ENCODE measurements at places on chromosomes 1 and 21.

GRCh38 chr21:16592381-16592780, 862.6 kb downstream of the USP25 start:
- DNase-seq: no peak

- no peak for DNase-seq
Observed at GRCh38 chr1:35431173-35431599, 126.0 kb downstream of the KIAA0319L start.

DNA sequence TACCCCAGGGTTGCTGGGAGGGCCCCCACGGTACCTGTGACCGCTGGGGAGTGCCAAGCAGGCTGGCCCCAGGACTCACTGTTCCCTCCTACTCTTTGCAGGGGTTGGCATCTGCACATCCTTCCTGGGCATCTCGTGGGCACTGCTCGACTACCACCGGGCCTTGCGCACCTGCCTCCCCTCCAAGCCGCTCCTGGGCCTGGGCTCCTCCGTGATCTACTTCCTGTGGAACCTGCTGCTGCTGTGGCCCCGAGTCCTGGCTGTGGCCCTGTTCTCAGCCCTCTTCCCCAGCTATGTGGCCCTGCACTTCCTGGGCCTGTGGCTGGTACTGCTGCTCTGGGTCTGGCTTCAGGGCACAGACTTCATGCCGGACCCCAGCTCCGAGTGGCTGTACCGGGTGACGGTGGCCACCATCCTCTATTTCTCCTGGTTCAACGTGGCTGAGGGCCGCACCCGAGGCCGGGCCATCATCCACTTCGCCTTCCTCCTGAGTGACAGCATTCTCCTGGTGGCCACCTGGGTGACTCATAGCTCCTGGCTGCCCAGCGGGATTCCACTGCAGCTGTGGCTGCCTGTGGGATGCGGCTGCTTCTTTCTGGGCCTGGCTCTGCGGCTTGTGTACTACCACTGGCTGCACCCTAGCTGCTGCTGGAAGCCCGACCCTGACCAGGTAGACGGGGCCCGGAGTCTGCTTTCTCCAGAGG, 6.8 kb downstream of the XKR8 start:
- DNase-seq: no peak

DNA sequence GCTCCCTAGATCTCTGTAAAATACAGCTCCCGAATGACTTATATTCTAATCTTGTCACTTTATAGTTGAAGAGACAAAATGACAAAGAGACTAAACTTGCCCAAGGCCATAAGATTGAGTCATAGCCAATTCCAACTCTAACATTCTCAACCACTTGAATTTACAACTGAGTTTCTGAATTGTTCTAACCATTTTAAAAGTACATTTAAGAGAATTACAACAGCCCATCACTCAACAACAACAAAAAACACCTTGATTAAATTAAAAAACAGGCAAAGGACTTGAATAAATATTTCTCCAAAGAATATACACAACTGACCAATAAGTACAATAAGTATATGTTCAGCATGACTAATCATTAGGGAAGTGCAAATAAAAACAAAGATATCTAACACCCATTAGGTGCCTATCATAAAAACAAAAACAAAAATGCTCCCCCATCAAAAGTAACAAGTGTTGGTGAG, 8.7 kb upstream of the ADCY10 start:
- no peak for DNase-seq

GRCh38 chr1:232676307-232676706, 46.4 kb upstream of the SIPA1L2 start:
- no peak for DNase-seq

DNA sequence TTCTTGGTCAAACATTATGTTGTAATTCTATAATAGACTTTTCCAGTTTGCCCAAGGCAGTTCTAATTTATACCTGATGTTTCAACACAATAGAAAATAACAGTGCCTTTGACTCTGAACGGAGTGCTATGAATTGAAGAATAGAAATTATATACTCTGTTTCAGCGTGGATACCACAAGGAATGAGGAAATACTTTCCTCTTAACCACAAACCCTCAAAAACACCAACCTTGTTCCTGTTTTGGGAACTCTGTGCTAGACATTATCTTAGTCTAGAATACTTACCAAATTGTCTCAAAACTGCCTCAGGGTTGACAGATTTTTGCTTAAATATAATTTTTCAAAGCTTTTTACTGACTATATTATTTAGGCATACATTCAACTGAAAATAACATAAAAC, 1629.3 kb downstream of the MRPL39 start:
- DNase-seq: no peak

- no peak for DNase-seq
Observed at GRCh38 chr1:228205526-228206436, 2.1 kb upstream of the OBSCN start.

GRCh38 chr21:42574234-42575027, 60.8 kb downstream of the SLC37A1 start:
- DNase-seq: no peak

DNA sequence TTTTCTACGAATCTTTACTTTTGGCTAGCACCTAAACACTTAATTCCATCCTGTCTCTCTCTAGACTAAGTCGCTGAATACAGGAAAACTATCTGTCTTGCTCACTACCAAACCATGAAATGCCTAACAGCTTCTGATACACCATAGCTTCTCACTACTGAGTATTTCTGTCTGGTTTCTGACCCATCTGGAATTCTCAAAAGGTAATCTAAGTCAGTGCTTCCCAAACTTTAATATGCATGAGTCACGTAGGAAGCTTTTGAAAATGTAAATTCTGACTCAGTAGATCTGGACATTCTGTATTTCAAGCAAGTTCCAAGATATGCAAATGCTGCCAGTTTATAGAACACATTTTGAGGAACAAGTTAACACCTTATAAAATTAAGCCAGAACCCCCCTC, 9.2 kb upstream of the OVGP1 start:
- DNase-seq: no peak

DNA sequence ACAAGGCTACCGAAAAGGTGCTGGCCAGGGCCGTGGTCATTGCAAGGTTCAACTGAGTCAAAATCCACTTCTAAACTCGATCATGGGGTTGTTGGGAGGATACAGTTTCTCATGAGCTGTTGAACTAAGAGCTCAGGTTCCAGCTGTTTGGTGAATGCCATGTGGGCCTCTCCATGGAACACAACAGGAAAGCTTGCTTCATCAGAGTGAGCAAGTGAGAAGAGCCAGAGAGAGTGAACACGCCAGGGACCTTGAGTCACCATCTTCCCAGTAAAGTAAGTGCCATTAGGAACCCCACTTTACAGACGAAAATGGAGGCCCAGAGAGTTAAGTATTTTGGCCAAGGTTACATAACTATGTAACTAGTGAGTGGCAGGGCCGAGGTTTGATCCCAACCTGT, 475.1 kb upstream of the VAMP3 start:
- no peak for DNase-seq

DNA sequence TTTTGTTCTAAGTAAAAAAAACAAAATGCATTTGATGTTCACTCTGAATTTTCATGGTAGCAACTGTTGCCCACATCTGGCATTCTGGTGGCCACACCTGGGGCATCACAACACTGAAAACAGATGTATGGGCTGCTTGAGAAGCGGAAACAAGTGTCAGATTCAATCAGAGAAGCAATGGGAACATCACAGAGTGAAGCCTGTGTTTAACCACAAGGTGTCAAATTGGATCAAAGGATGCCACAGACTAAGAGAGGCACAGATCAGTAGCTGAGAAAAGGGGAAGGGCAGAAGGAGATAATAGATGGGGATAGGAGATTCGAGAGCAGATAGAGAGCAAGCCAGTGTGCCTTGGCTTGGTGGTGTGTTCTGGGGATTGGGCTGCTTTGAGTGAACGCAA, 49.8 kb upstream of the MTF2 start:
- no peak for DNase-seq

DNA sequence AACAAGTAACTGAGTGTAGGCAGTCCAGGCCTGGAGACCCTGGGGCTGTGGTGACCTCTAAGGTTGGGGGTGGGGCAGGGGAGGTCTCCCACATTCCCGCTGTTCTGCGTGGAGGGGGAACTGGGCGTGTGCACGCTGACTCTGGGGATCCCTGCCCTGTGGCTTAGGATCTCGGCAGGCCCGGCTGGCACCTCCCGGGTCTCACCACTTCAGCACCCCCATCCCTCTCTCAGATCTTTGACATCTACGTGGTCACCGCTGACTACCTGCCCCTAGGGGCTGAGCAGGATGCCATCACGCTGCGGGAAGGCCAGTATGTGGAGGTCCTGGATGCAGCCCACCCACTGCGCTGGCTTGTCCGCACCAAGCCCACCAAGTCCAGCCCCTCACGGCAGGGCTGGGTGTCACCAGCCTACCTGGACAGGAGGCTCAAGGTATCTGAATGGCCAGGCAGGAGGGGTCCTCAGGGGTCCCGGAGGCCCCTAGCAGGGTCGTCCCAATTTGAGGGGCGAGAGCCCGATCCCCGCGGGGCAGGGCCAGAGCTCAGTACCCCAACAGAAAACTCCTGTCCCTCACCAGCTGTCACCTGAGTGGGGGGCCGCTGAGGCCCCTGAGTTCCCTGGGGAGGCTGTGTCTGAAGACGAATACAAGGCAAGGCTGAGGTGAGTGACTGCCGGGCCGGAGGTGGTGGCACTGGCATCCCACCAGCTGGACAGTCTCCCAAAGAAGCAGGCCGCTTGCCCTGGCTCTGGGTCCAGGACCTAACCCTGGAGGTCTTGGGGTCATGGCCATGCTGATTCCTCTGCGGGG, 68.7 kb downstream of the TRIM11 start:
- DNase-seq: no peak

DNA sequence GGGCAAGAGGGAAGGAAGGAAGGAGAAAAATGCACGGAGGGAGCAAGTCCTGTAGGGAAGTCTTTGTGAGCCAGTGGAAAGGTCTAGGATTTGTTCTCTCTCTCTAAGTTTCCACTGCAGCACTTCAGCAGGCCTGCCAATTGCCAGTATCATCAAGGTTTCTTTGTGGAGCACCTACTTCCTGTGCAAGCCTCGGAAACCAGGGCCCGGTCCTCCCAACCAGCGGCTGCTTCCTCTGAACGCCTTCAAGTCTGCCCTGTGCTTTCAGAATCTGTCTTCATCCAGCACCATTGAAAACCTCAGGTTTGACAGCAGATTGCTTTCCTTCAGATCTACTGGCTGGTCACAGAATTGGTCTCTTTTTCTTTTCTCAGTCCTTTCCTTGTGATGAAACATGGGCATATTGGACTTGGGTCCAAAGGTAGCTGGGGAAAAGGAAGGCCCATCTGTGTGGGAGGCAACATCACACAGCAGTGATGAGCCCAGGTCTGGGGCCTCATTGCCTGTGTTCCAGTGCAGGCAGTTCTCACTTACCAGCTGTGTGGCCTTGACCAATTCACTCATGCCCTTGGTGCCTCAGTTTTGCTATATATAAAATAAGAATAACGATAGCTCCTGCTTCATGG, 144.5 kb downstream of the SEC16B start:
- DNase-seq: no peak
